ENCODE measurements at places on chromosomes 6 and 20.

DNA sequence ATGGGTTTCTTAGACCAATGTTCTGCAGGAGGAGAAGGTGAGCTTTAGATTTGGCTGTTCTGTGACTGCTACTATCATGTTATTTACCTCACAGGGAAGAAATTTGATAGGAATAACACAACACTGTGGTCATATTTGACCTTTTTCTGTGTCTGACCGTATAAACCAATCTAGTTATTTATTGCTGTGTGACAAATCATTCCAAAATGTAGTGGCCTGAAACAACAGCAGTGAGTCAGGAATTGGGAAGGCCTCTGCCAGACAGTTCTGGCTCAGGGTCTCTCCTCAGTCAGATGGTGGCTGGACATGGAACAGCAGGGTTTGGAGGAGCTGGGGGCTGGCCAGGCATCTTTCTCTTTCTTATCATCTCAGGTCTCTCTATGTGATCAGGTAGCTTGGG, 33.0 kb downstream of the RIPOR2 start:
- no peak for DNase-seq

DNA sequence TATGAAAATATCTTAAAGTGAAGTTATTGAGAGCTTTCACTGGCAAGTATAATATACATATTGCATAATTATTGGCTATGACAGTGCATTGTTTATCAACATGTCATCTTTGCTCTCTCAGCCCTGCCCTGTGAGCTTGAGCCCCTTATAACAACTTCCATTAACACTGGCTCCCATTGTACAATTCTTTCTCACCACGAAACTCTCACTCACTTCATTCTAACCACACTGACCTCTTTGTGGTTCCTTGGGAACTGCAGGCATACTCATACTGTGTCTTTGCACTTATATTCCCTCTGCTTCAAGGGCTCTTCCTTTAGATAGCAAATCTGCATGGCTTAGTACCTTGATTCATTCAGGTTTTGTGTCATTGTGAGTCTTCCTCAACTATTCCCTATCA, 411.8 kb downstream of the CDKAL1 start:
- DNase-seq, result no peak

DNA sequence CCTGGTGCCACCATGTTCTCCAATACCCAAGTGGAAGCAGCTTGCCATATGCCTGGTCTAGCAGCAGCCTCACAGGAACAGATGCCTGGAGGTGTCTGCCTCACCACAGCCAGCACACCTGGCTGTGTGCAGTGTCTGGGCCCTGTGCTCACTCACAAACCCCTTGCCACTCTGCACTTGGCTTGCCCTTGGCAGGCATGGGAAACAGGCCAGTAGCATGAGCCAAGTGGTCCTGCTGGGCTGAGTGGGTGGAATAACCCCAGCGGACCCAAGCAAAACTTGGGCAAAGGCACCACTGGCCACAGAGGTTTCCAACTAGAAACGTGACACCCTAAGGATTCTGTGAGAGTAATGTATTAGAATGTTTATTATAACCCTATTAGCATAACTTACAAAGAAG, 600.5 kb upstream of the GJE1 start:
- no peak for DNase-seq

GRCh38 chr6:151075527-151075926, 164.2 kb upstream of the AKAP12 start:
- no peak for DNase-seq

GRCh38 chr6:90604546-90604945, 17.7 kb upstream of the MAP3K7 start:
- no peak for DNase-seq

DNA sequence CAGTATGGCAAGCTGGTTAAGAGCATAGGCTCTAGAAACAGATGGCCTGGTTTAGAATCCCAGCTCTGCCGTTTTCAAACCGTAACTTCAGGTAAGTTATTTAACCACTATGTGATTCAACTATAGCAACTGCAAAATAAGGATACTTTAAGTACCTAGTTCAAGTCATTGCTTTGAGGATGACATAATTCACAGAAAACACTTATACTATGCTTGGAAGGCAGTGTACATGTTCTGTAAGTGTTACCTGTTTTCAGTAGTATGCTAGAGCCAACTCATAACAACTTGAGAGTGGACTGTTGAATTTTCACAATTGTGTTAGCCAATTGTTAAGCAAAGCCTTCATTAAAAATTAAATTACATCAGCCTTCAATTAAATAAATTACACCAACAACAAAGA, 134.8 kb upstream of the BEND6 start:
- no peak for DNase-seq

GRCh38 chr6:92047152-92047850, 1372.1 kb downstream of the EPHA7 start:
- DNase-seq, result no peak

- DNase-seq, result no peak
Measured at GRCh38 chr20:43252761-43253160, 63.1 kb upstream of the PTPRT start.

GRCh38 chr20:8805737-8806442, 263.0 kb upstream of the PLCB4 start:
- no peak for DNase-seq

DNA sequence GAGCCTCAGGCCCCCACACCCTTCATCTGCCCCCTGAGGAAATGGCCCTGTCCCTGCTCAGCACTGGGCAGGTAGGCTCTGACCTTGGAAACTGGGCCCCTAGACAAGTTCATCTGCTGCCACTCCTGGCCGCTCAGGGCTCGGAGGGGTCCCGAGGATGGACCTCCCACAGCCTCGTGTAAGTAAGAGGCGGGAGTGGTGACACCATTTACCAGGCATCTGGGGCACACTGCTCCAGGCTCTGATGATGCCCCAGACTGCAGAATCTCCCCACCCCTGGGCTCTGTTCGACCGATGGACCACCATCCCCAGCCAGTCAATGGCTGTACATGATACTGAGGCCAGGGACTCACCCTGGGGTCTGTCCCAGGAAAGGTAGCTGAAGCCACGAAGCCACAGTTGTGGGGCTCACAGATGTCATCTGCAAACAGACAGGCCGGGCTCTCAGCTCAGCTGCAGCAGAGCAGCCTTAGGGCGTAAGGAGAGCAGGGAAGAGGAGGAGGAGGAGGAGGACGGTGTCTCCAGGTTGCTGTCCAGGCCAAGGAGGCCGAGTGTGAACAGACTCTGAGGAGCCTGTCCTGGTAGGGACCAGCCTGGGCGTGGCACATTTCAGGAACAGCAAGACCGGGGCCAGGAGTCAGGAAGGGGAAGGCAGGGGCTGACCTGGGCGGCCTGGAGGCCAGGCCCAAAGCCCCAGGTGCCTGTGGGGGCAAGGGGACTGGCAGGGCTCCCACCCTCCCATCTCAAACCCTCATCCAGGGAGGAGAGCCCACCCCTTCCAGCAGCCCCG, 300.4 kb downstream of the TAF4 start:
- DNase-seq, result no peak

DNA sequence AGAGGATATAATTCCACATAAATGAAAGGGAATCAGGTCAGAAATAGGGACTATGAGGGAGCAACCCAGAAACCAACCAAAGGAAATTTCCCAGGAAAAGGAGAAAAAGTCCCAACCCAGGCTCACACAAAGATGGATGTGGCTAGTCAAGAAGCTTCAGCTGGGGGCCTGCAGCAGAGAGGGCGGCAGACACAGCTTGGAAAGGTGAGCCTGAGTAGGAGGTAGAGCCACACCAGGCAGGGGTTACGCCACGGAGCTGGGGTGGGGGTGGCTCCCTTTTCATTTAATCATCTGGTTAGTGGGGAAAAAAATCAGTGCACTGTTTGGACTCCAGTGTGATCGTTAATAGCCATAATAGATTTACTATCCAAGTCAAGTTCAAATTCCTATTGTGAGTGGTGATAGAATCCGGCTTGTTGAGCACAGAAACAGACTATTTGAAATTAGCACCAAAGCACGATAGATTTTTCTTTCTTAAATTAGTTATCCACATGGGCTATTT, 220.6 kb downstream of the TPBG start:
- no peak for DNase-seq

GRCh38 chr6:6886171-6886885, 221.4 kb upstream of the RREB1 start:
- DNase-seq, result peak; percentile 33

DNA sequence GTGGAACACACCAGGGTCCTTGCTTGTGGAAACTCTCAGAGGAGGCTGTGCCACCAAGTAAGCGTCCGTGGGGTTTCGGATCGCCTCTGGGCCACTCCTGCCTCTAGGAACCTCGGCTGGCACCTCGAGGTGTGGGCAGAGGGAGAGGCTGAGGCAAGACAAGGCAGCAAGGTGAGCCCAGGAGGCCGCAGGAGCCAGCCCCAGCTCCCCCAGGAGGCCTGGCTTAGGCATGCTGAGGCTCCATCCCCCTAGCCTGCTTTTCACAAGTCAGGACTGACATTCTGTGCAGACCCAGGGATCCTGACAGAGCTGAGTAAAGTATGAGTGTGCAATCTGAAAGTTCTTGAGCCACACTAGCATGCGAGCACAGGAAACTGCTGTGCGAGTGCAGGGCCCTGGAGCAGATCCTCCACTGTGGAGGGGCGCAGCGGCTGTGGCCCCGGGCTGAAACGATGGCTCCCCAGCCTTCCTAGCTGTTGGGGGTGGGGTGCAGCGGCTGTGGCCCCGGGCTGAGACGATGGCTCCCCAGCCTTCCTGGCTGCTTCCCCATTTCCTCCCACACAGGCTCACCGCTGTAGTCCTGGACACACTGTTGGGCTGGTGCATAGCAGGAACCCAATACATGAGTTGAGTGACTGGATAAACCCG, 75.2 kb upstream of the CD93 start:
- no peak for DNase-seq

DNA sequence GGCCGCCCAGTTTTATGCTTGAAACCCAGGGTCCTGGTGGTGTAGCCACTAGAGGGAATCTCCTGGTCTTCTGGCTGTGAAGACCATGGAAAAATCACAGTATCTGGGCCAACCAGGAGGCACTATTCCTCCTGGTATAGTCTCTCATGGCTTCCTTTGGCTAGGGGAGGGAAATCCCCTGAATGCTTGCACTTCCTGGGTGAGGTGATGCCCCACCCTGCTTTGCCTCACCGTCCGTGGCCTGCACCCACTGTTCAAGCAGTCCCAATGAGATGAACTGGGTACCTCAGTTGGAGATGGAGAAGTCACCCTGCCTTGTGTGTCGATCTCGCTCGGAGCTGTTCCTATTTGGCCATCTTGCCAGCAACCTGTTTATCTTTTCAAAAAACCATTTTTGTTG, 10.1 kb upstream of the ZNF337 start:
- DNase-seq, result no peak

GRCh38 chr6:14089224-14089623, 28.3 kb upstream of the CD83 start:
- DNase-seq, result no peak

GRCh38 chr6:26286168-26286877, 78.7 kb upstream of the BTN3A2 start:
- peak; percentile 49 for DNase-seq

DNA sequence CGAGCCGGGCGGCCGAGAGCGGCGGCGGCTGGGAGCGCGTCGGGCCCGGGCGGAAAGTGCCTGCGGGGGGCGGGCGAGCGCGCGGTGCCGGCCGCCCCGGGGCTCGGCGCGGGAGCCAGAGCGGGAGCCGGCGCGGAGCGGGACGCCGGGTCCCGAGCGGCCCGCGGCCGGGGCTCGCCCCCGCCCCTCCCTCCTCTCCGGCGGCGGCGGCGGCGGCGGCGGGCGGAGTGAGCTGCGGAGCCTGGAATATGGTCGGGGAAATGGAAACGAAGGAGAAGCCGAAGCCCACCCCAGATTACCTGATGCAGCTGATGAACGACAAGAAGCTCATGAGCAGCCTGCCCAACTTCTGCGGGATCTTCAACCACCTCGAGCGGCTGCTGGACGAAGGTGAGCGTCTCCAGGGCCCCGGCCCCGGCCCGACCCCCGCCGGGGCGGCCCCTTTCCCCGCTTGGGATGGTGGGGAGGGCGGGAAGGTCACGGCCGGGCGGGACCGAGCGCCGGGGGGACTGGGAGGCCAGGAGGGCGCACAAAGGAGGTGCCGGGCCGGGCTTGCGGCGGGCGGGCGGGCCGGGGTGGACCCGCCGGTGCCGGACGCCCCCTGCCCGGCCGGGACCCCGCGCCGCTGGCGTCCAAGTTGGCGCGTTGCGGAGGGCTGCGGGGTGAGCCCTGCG, 565 bp downstream of the QKI start:
- DNase-seq, result no peak

DNA sequence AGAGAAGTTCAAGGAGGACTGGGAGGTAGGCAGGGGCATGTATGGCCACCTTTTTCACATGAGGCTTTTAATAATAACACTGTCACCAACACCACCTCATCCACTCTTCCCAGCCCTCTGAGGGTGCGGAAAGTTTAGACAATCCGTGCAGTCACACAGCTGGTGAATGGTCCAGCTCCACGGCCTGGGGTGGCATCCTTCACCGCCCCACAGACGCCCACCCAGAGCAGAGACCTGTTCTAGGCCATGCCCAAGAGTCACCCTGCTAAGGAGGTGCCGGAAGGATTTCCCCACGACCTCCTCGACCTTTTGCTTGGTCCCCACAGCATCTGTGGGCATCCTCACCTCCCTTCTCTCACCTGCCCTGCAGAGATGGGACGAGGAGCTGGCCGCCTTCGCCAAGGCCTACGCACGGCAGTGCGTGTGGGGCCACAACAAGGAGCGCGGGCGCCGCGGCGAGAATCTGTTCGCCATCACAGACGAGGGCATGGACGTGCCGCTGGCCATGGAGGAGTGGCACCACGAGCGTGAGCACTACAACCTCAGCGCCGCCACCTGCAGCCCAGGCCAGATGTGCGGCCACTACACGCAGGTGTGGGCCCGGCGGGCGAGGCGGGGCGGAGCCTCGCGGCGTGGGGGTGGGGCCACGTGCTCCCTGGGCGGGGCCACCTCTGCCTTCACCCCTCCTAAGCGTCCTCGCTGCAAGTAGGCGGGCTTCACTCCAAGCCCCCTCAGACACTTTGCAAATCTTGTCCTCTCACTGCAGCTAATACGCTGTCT, 4.4 kb downstream of the PI16 start:
- no peak for DNase-seq

- DNase-seq, result no peak
Measured at GRCh38 chr6:146026873-146027272, 2.0 kb upstream of the GRM1 start.

DNA sequence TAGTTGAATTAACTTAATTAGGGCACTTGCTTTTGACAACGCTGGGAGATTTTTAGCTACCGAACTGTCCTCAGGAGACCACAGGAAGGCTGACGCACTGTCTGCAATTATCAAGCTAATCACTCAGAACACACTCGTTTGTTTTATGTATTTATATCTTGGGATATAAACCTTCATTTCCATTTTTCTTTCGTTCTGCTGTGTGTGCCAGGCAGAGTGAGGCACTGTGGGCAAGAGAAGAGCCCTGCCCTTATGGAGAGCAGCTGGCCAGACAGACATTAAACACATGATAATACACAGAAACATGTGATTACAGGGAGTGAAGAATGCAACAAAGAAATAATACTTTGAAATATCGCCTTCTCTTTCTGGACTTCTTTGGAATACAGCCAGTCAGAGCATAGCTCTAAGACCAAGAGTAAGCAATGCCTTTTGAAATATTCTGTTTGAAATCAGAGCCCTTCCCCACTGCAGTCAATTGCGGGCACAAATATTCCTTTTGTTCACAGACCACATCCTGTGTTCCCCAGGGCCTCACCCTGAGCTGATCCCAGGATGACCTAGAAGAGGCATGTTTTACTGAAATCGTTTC, 96.8 kb downstream of the ANKRD60 start:
- no peak for DNase-seq
